Kidney (tissue), 22 donors: ENCODE measurements at places on chromosomes 5 and 9. TPM values are rescaled to one million over a fixed set of nuclear protein-coding genes. Genes with fewer than 3 reads are reported as not detected.

- no peak for DNase-seq
Measured at GRCh38 chr5:74182603-74183002, 457.9 kb downstream of the ENC1 start.

- DNase-seq = no peak
Measured at GRCh38 chr5:153672347-153673090, 182.0 kb downstream of the GRIA1 start.

GRCh38 chr9:76323490-76323889 lies 70.7 kb downstream of the RFK start:
- DNase-seq = no peak

DNA sequence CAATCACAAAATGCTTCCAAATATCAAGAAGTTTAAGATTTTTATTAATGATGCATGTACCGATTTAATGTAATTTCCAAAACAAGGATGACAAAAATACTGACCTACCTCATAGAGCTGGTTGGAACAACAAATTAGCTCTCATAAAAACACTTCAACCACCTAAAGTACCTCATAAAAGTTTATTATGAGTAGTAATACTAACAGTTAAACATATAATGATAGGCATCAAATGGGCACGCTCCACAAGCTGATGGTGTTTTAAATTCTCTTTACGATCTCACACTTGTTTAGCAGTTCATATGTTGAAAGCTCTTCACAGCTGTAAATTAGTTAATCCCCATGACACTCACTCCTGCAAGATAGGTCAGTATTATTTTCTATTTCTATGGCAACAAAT lies 150.0 kb upstream of the KIF2A start:
- no peak for DNase-seq

GRCh38 chr9:131835151-131835910 lies 95.5 kb upstream of the RAPGEF1 start:
- DNase-seq = no peak

The ATG12 gene
- total RNA-seq = 30.1 TPM

The ECSCR gene
- 34.9 TPM for total RNA-seq

The TMEM215 gene
- total RNA-seq = not detected

DNA sequence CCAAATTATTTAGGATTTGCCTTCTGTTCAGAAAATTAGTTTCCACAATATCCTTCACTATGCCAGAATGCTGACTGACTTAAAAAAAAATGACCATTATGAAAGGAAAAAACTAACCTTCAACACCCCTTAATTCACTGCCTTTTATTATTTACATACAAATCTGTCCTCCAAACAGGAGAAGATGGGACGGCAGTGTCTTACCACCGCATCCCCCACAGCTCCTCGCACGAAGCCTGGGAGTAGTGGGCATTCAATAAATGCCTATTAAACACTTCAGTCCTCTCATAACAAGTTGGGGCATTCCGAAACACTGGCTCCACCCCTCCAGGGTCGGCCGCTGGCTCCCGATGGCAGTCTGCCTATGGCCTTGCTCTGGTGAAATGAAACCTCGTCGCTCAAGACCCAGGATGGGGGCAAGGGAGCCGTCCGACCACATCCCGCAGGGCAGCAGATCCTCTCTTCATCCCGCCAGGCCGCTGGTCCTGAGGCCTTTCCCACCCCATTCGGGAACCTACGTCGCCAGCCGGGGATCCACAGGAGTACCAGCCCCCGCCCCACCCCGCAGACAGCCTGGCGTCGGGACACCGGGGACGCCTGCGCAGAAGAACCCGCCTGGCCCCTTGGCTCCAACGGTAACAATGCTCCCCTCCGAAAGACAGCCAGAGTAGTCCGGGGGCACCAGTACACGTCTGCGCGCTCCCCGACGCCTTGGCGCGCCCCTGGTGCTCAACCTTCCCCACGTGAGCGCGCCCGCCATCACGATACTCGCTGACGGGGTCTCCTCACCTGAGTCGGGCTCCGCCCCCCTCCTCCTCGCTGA lies 613 bp downstream of the ZBTB5 start:
- no peak for DNase-seq

GRCh38 chr5:135309391-135310327 lies 89.4 kb downstream of the MACROH2A1 start:
- no peak for DNase-seq

DNA sequence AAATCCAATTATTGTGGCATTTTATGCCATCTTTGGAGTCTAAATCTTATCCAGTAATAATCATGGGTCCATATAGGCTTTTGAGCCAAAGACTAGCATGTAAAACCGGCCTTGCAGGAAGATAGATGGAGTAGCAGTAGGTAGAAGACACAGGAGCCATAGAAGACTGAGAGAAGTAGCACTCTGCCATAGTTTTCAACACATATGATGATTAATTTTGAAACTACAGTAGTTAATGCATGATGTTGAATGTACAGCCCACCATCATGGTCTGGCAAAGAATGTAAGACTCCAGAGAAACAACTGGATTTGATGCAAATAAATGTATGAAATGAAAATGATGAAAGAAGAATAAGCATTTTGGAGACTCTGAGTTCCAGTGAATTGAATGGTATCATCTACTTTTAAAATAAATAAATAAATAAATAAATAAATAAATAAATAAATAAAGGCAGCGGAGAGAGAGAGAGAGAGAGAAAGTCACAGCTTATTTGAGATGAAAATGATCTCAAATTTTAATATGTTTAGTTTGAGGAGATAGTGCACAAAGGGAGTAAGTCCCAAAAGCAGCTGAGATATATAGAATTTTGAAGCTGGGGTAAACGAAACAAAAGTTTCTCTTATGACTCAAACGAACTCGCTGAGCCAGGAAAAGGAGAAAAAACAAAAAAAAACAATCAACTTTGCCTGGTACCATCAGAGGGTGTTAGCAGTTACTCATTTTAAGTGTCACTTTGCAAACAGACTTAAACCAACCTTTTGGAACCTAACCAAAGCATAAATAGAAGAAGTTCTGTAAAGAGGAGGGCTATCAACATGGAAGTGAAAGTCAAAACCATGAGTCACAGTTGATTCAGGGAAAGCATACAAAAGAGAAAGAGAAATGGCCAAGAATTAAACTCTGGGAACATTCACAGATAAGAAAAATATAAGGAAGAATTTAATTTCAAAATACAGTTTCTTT lies 388.7 kb downstream of the CETN3 start:
- no peak for DNase-seq

GRCh38 chr9:95874303-95874988 lies 1.0 kb upstream of the ERCC6L2 start:
- no peak for DNase-seq

- peak; percentile 52 for DNase-seq
Measured at GRCh38 chr5:39578887-39579497, 154.2 kb upstream of the DAB2 start.

The GPX3 gene
- total RNA-seq = 1,327 TPM

DNA sequence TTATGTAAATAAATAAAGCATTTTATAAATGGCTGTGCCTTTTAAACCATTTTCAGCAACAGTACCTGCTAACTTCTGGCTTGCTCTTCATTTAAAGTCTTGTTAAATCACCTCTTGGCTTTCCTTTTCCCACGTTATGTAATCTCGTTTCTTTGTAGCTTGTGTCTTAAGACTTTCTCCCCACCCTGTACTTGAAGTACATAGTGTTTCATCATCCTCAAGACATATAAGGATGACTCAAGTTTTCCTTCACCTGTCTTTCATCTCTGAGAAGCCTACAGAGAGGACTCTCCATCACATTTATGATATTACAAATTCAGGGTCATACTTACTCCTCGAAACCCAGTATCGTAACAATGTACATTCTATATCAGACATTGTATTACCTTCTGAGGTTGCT lies 33.9 kb downstream of the PRELID2 start:
- no peak for DNase-seq

The ELAVL2 gene
- 0.35 TPM for total RNA-seq

DNA sequence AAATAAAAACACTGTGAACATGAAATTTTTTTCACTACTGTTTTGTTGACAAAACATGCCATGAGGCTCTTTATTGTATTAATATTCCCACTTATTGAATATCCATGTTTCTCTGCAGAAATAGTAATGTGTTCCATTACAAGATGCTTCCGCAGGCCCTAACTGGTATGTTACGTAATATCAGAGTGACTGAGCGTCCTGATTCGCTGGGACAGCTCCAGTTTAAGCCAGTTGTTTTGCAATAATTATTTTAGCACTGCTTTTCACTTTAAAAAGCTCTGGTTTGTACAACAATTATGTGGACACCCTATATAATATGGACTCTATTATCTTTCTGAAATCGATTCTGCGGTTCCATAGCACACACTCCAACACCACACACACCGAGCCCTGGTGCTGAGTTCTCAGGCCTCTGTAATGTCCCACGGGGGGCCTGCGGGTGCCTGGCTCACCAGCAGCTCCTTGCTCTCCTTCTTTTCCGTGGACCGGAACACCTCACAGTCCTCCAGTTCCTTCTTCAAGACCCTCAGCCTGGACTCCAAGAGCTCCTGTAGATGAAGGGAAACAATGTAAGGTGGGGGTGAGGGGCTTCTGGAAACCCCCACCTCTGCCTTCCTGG lies 1.8 kb downstream of the TRIM7 start:
- DNase-seq = no peak

DNA sequence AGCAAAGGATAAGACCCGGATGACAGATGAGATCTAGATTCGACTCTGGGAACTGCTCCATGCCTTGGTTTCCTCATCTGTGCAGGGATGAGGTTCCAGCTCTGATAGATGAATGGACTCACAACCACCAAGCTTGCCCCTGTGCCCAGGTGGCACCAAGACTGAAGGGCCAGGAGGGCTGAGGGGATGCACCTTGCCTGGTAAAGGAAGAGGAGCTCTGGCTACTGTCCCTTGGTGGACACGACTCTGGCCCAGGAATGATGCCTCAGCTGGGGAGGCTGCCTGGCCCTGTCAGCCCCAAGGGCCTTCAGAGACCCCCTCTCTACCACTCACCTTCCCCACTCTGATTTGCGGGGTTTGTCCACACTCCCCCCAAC lies 24.9 kb upstream of the ANXA6 start:
- DNase-seq = no peak

The GPRIN1 gene
- 1.3 TPM for total RNA-seq

DNA sequence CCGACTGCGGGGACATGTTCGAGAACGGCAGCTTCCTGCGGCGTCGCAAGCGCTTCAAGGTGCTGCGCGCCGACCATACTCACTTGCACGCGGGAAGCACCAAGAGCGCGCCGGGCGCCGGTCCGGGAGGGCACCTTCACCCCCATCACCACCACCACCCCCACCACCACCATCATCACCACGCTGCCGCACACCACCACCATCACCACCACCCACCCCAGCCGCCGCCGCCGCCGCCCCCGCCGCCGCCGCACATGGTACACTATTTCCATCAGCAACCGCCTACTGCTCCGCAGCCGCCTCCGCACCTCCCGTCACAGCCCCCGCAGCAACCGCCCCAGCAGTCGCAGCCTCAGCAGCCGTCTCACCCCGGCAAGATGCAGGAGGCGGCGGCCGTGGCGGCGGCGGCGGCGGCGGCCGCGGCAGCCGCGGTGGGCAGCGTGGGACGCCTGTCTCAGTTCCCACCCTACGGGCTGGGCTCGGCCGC lies 514 bp downstream of the FOXB2 start:
- DNase-seq = no peak

- no peak for DNase-seq
Measured at GRCh38 chr9:104256031-104256695, 162.1 kb downstream of the SMC2 start.

- DNase-seq = peak; percentile 35
Measured at GRCh38 chr9:36966371-36967097, 67.5 kb downstream of the PAX5 start.

- no peak for DNase-seq
Measured at GRCh38 chr9:119986713-119987112, 593.3 kb downstream of the CDK5RAP2 start.

GRCh38 chr9:76561050-76561713 lies 102.2 kb downstream of the GCNT1 start:
- DNase-seq = no peak

The DMGDH gene
- total RNA-seq = 10.4 TPM

- no peak for DNase-seq
Measured at GRCh38 chr9:23172206-23172605, 653.8 kb downstream of the ELAVL2 start.

DNA sequence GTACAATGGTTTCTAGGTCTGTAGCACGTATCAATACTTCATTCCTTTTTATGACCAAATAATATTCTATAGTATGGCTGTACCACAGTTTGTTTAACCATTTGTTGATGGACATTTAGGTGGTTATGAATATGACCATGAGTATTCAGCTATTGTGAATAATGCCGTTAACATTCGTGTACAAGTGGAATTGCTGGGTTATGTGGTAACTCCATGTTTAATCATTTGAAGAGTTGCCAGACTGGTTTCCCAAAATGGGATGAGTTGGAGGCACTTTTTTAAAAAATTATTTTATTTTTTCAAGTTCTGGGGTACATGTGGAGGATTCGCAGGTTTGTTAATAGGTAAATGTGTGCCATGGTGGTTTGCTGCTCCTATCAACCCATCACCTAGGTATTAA lies 4.6 kb downstream of the SNX2 start:
- no peak for DNase-seq

The ANGPTL2 gene
- 12.4 TPM for total RNA-seq

DNA sequence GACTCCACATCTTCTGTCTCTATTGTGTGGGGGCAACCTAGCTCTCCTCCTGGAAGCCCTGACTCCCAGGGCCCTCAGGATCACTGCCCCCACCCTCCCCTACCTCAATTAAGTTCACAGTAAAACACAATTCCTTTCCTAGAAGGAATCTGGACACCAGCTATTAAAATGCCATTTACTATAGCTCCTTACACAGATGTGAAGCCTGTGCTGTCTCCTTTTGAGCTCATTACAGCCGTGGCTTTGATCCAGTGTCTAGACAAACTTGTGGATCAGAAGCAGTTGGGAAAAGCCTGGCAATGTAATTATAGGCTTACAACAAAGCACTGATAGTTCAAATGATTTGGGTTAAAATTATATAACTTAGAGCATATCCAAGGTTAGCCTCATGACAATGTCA lies 107.0 kb upstream of the SMIM23 start:
- DNase-seq = peak; percentile 42

DNA sequence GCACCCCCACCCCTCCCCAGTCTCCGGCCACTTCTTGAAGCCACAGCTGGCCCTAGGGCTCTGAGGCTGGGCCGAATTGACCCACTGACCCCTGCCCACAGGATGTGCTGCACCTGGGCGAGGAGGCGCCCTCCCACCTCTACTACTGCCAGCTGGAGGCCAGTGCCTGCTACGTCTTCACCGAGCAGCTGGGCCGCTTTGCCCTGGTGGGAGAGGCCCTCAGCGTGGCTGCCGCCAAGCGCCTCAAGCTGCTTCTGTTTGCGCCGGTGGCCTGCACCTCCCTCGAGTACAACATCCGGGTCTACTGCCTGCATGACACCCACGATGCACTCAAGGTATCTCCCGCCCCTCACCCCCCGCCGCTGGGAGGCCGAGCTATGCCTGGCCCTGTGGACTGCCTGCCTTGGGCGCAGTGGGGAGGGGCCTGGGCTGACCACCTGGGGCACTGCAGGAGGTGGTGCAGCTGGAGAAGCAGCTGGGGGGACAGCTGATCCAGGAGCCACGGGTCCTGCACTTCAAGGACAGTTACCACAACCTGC lies 21.3 kb downstream of the HK3 start:
- DNase-seq = peak; percentile 66
